HEK293T (cell line): ENCODE measurements at places on chromosomes 1 and 21.
A peak's percentile ranks its signal among the peaks of the same experiment; 100 is the strongest.

GRCh38 chr1:19032701-19033514 lies 76.4 kb upstream of the IFFO2 start:
- no peak for DNase-seq

DNA sequence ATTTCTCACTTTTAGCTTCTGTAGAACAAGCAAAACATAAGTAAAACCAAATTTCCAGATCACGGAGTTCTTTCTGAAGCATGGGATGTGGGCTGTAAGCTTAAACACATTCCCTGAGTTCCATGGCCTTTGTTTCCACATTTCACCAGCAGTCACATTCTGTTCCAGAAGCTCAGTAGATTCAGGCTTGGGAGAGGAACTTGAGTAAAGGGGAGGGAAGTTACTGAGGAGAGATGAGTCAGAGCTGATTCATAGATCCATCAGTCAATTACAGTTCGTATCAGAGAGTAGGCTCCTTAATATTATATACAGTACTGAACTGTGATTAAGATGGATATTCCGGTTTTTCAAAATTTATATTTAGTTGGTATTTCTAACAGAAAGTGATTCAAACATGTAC lies 614.3 kb downstream of the NCAM2 start:
- DNase-seq = no peak

DNA sequence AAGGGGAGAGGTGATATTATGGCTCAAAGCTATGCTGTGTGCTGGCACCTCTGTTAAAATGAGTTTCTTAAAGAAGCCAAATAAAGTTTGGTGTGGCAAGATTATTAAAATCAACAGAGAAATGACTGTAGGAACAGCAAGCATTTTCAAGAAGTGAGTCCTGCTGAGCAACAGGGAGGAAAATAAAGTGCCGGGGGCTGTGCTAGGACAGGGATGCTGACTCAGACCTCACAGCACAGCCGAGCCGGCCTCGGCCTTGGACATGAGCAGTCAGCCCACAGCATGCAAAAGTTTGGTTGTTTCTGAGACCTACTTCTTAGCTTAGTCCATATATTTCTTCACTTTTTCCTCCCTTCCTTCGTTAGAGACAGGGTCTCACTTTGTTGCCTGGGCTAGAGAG lies 19.2 kb downstream of the CNIH3 start:
- DNase-seq = no peak

DNA sequence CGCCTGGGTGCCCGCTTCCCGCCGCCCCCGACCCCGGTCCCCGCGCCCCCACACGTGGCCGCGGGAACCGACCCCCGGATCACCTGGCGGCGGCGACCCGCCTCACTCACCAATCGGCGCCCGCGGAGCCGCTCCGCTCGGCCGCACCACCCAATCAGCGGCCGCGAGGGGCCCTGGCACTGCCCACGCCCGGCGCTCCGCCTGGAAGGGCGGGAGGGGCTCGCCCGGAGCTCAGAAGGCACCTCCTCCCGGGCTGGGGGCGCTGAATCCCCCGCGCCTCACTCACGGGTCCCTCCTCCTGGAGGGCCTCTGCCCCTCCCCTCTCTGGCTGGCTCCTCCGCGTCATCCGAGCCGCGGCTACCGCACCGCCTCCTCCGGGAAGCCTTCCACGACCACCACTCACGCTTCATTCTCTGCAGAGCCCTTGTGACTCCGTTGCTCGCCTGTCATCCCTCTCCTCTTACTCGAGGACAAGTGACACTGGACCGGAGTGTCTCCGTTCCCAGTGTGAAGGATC lies 374 bp downstream of the SH2D5 start:
- DNase-seq = peak; percentile 87

- no peak for DNase-seq
Measured at GRCh38 chr1:71399594-71399993, 318.8 kb upstream of the ZRANB2 start.

- DNase-seq = no peak
Measured at GRCh38 chr1:198674009-198674408, 35.2 kb downstream of the PTPRC start.

GRCh38 chr1:102833151-102833550 lies 275.2 kb downstream of the COL11A1 start:
- DNase-seq = no peak
